Caco-2 (cell line): ENCODE measurements at places on chromosomes 7 and 10.

DNA sequence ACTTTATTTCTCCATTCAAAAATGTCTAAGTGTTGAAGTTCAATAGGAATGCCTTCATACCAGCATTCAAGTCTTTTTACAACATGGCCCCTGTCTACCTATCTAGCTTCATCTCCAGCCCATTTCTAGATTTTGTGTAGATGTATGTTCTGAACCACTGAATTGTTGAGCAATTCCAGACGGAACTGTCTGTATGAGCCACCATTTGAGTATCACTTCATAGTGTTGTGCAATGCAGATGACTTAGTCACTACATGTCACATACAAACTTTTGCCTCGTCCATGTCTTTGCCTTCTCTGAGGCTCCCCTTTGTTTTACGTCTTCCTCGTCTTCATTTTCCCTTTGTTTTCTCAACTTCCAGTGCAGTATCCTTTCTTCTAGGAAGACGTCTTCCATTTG, 118.1 kb downstream of the INHBA start:
- DNase-seq, result no peak

GRCh38 chr7:104653825-104654401, 325.5 kb downstream of the LHFPL3 start:
- no peak for DNase-seq

DNA sequence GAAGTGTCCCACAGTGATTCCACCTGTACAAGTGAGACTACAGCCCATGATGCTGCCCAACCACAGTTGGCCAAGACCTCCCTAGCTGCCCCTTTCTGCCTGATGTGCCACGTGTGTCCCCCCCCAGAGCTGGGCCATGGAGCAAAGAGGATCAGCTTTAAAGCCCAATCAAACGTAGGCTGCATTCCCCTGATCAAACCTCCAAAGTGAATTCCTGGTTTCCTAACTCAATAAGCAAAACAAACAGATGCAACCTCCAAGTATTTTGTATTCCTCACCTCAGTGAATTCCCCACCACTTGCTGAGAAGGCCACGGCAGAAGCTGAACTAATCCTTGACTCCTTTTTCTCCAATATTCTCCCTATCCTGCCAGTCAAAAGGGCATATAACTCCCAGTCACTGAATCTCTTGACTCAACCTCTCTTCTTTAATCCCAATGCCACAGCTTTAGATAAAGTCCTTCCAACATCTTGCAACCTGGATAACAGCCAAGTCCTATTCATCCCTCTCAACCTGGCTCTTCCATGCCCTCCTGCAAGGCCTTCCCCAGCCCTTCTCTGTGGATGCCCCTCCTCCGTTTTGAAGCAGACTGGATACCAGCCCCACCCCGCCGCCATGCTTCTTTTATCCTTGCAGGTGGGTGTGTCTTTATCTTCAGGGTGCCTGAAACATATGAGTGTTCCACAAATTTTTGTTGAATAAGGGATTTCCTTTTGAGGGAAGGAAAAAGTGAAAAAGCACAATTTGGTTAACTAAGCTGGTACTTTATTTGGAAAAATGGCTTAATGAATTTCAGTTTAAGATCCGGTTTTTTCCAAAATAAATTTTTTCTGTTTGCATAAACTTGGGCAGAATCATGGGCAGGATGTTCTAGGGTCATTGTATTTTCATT, 285.2 kb upstream of the MKLN1 start:
- DNase-seq, result no peak

- DNase-seq, result no peak
These were observed 2.7 kb downstream of the ZMIZ1 start for GRCh38 chr10:79071396-79071923.

- no peak for DNase-seq
These were observed 155.1 kb downstream of the GALNT11 start for GRCh38 chr7:152180587-152180986.

GRCh38 chr7:66505531-66506451, 122.9 kb upstream of the KCTD7 start:
- DNase-seq, result peak; percentile 57

DNA sequence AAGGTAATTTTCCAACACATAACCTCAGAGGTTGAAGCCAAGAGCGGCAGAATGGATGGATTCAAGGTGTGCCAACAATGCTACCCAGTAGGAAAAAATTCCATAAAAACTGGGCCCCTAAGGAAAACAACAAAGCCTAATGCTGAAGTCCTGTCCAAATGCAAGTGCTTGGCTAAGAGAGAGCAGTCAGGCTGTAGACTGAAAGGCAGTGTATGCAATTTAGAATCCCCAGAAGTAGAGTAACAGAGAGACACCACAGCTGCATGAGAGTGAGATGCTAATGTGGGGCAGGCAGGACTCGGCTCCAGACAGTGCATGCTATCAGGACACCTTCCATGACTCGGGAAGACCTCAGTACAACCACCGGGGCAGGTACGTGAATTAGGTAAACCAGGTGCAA, 124.5 kb downstream of the ZFAND4 start:
- no peak for DNase-seq

- DNase-seq, result no peak
These were observed 8.7 kb upstream of the OPALIN start for GRCh38 chr10:96367470-96367869.

DNA sequence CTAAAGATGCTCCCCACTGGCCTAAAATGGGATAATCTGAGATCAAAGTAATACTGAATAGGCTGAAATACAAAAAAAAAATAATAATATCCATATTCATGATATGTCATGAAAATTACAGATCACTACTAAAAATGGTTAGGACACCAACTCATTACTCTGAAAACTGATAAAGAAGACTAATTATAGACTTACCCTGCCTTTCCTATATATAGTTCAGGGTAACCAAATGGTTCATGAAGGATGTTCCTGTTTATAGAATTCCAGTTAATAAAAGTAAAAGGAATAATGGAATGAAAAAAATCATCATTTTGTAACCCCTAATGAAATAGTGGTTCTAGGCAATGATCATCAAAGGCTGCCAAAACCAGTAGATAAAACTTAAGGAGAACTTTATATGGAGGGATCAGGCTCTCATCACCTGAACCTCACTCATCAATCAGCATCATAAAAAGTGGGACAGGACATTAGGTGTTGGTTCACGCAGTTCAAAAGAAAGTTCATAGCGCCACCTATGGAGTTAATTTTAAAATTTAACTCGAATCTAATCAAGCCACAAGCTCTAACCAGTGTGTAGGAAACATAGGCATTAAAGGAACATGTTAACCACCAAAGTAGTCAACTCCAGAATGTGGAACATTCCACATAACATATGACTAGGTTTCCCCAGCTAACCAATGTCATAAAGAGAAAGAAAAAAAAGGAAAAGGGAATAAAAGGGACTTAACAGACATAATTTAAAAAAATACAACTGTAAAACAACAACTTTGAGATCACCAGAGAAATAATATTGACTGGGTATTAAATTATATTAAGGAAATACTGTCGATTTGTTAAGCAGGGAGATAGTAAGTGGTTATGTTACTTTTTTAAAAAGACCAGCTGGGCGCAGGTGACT, 35.7 kb downstream of the P4HA1 start:
- no peak for DNase-seq

GRCh38 chr10:84348447-84348846, 20.1 kb downstream of the CCSER2 start:
- DNase-seq, result no peak

DNA sequence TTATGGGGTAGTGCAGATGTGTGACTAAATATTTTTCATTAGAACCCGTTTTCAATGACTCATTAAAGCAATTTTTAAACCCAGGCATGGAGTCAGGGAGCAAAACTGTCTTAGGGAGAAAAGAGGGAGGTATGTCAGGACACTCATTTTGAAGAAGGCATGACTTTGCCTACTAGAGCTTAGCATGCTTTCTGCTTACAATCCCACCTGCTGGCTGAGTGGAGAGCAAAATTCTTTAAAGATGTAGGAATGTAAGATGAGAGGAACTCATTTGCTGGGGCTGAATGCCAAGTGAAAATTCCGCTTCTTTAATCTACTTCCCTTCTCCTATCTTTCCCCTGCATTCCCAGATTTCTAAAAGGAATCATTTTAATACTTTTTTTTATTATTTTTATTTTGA, 232.6 kb downstream of the GALNT17 start:
- no peak for DNase-seq

DNA sequence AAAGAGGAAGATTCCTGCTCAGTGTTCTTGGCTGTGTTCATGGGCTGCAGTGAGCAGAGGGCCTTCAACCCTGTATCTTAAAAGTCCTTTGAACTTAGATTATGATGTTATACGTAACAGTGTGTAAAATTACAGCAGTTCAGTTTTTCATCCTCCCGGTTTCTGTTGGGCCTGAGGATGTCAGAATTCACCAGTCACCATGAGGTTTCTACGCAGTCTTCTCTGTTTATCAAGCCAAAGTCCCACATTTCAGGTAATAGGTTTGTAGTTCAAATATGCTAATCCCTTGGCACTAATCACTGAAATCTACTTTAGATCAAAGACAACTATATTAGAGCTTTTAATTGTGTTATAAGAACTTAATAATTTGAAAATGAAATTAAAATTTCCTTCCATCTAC, 24.9 kb downstream of the PLEKHA8 start:
- no peak for DNase-seq

GRCh38 chr10:103916876-103917275, 1.1 kb downstream of the STN1 start:
- DNase-seq, result no peak

DNA sequence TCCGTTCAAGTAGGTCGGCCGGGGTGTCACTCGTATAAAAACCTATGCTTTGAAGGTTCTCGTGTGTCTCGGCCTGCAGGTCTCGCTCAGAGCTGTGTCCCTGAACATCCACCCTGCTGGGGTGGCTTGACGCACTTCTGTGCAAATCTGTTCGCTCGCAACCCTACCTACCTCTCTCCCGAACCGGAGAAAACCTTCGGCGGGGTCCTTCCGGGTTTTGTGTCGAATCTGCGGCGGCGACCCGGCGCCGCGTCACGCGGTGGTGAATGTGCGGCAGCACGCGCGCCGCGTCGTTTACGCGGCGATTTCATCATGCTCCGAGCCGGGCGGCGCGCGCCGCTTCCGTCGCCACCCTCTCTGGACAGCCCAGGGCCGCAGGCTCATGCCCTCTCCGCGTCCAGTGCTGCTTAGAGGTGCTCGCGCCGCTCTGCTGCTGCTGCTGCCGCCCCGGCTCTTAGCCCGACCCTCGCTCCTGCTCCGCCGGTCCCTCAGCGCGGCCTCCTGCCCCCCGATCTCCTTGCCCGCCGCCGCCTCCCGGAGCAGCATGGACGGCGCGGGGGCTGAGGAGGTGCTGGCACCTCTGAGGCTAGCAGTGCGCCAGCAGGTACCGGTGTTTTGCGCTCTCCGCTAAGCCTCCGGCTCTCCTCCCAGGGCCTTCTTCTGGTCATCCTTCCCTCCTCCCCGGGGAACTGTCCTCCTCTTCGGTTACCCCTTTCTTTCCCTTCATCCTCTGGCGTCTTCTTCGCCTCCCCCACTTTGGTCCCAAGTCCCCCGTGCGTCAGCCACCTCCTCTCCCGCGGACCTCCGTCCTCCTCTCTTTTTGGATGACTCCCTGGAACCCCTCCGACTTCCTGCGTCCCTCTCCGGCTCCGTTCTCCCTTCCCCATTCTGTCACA, at the start of gene GARS1:
Gene GARS1 (plus strand): TSS at position 339 of the 896 bp plus-strand sequence. CDS start 44 bp downstream, at position 383.
- DNase-seq, result peak; percentile 92

DNA sequence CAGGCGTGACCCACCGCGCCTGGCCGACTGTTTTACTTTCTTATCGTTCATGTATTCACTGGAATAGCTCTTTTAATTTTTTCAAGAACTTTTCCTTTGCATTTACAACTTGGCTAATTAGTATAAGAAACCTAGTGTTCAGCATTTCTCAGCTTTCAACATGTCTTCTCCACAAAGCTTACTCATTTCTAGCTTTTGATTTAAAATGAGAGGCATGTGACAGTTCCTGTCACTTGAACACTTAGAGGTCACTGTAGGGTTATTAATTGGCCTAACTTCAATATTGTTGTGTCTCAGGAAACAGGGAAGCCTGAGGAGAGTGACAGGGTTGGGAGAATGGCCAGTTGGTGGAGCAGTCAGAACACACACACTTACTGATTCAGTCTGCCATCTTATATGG, 125.1 kb upstream of the GPR22 start:
- no peak for DNase-seq
